Activated naive CD8-positive, alpha-beta T cell treated with anti-CD3 and anti-CD28 coated beads for 36 hours (primary cell): ENCODE measurements at places on chromosomes 1 and 21. TPM values are rescaled to one million over a fixed set of nuclear protein-coding genes. Genes with fewer than 3 reads are reported as not detected.

DNA sequence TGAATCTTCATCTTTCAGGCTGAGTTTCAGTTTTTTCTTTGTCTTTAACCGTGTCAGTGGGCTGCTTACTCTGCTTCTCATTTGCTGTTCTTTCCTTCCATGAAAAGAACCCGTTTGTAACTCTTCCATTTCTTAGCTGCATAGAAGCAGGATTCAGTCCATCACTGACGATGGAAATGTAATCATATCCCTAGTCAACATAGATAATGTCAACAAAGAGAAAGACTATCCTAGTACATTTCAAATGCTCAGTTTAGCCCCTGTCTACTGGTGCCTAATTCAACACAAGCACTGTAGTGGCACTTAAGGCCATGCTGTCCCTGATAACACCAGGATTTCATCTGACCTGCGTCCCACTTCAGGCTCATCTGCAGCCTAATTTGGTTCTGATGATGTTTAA lies 376 bp downstream of the GBP1 start:
- no peak for DNase-seq

DNA sequence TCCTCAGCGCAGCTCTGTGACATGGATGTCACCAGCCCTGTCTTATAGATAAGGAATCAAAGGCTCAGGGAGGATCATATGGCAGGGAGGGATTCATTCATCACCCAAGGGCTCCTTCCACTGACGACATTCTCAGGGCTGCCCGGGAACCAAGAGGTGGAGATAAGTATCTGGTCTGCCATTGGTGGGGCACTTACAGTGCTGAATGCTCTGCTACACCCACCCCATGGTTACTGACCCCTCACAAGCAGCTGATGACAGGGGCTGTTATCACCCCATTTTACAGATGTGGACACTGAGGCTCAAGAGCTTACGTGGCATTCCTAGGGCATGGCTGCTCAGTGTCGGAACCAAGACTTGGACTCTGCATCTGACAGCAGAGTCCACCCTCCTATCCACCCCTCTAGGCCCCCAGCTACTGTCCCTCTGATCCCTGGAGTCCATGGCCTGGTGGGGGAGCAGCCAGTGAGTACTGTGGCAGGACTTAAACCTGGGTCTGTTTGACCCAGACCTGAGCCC lies 155.1 kb downstream of the PTPRU start:
- no peak for DNase-seq

- DNase-seq = no peak
Measured at GRCh38 chr1:175783126-175783722, 39.8 kb upstream of the TNR start.

DNA sequence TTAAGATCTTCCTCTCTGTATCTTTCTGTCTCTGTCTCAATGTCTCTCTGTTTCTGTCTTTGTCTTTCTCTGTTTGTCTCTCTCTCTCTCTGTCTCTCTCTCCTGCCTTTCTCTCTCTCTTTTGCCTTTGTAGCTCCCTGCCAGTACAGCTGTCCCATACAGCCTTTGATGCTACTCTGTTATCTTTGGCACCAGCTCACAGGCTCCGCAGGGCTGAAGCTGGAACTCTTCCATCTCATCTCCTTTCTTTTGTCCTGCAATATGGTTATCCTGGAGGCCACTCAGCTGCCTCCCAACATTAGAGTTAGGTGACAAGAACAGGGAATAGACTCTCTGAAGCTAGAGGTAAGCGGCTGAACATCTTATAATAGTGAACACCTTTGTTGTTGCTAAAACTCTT lies 354.3 kb upstream of the NEGR1 start:
- no peak for DNase-seq

GRCh38 chr21:32748529-32748928 lies 20.7 kb upstream of the SYNJ1 start:
- no peak for DNase-seq

DNA sequence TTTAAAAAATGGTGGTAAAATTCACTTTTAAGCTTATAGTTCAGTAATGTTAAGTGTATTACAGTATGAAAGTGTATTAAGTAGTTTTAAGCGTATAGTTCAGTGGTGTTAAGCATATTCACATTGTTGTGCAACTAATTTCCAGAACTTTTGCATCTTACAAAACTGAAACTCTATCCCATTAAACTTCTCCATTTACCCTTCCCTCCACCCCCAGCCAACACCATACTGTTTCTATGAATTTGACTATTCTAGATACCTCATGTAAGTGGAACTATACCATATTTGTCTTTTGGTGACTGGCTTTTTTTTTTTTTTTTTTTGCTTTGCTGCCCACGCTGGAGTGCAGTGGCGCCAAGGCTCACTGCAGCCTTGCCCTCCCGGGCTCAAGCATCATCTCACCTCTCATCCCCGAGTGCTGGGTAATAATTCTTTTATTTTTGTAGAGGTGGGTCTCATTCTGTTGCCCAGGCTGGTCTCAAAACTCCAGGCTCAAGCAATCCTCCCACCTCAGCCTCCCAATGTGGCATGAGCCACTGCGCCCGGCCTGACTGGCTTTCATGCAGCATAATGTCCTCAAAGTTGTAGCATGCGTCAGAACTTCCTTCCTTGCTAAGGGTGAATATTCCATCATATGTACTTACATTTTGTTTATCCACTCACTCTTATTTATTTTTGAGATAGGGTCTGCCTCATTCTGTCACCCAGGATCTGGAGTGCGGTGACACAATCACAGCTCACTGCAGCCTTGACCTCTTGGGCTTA lies 45.1 kb upstream of the BMP8B start:
- no peak for DNase-seq

- no peak for DNase-seq
Measured at GRCh38 chr1:176989023-176989422, 175.5 kb downstream of the ASTN1 start.

DNA sequence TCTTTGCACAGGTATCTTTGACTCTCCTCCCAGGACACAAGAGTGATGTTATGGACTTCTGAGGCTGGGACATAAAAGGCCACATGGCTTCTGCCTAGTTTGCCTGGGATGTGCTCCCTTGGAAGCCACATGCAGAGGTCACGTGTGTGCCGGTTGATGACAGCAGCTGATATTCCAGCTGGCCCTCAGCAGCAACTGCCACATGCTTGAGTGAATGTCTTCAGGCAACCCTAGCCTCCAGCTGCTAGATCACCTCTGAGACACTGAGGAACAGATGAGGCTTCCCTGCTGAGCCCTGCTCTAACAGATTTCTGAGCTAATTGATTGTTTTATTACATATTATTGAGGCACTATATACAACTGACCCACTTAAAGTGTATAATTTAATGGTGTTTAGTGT lies 11.6 kb upstream of the AKR7A3 start:
- no peak for DNase-seq

- no peak for DNase-seq
Measured at GRCh38 chr1:11383553-11384169, 95.3 kb upstream of the DISP3 start.

DNA sequence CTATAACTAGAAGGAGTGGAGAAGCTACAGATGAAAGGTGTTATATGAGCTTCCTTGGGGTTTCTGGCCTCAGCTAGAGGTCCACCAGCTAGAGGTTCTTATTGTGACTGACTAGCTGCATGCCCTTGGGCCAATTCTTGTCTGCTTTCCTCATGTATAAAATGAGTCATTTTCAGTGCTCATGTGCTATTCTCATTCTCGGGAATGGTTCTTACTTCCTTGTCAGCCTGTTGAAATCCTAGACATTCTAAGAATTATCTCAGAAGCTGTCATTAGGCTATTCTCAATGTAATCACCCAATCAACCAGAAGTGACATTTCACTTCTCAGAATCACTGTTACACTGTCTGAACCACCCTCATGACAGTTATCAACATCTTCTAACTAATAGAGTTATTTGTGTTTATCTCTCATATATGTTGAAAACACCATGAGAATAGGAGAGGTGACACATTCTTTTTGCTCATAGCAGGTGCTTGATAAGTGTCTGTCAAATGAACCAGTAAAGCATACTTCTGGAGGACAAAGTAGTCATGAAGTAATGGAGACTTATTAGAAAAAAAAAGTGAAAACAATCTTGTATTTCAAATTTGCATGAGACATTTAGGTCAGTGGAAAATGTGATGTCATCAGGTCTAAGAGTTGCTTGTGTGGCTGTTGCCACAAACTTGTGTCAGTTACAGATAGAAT lies 122.8 kb upstream of the IVNS1ABP start:
- DNase-seq = peak; percentile 52

DNA sequence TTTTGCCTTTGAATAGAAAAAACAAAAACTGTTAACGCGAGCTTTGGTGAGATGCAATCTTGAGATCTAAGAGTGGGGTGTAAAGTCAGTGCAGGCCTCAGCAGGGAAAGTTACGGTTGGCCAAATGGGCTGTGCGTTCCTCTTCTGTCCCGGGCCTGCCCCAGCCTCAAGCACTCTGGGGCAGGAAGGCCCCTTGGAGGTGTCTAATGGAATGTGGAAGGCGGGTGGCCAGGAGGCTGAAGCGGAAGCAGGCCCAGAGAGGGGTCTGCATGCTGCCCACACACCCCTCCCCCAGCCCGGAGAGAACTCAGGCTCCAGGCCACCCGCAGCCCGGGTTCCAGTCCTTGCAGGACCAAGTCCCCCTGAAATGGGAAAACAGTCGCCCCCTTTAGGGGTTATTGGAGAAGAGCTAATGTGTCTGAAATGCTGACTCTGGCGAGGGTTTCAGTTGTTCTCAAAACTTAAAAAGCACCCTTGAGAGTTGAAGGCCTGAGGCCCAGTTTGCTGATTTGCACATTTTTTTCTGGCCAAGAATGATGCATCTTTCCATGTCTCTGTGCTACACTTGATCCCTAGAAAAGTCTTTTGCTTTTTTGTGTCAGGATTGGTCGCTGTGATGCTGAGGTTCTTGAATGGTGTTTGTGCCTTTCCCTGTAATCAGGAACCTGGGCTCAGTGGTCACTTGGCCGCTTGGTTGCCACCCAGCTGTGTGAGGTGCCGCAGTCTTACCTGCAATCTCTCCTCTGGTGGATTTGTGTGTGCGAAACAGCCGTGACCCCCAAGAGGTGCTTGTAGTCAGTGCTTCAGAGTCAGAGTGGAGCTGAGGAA lies 2.0 kb downstream of the COL18A1 start:
- DNase-seq = no peak

GRCh38 chr21:42264245-42265195 lies 45.6 kb downstream of the ABCG1 start:
- DNase-seq = no peak

DNA sequence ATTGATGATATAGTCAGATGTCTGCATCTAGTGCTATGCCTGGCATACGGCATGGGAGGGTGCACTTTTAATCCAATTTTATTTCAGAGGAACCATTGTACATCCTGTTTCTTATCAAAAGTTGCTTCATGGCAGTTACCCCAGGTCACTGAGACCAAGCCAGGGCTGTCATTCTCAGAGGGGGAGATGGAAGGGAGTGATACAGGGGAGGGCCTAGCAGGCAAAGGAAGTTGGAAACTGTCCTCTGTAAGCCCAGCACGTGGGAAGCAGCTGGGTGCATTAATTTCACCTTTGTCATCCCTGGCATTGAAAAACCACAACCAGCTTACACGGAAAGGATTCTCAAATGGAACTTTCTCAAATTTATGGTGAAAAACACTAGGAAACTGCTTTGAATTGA lies 458.7 kb upstream of the ADAMTS5 start:
- no peak for DNase-seq

- no peak for DNase-seq
Measured at GRCh38 chr1:234656944-234657654, 47.1 kb upstream of the IRF2BP2 start.

- no peak for DNase-seq
Measured at GRCh38 chr1:16386454-16387113, 19.5 kb downstream of the SZRD1 start.

- no peak for DNase-seq
Measured at GRCh38 chr1:27314169-27314568, 7.8 kb upstream of the TMEM222 start.

- no peak for DNase-seq
Measured at GRCh38 chr1:50421768-50422674, 1.2 kb downstream of the DMRTA2 start.

DNA sequence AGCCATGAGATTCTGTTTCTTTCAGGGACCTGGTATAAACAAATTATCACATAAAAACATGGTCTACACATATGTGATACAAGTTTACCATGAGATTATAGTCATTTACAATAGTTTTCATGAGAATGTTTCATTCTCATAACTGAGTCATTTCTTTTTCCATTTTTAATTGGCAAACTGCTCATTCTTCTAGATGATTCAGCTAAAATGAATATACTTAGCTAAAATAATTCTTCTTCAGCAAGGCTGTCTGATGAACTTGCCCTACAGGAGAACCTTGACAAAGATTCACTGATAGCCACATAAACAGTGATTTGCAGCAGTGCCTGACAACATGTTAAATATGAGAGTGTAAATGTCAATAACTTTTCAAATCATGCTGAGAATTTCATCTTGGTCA lies 253.2 kb downstream of the FMN2 start:
- no peak for DNase-seq

GRCh38 chr1:37305108-37305507 lies 169.3 kb upstream of the ZC3H12A start:
- DNase-seq = no peak

DNA sequence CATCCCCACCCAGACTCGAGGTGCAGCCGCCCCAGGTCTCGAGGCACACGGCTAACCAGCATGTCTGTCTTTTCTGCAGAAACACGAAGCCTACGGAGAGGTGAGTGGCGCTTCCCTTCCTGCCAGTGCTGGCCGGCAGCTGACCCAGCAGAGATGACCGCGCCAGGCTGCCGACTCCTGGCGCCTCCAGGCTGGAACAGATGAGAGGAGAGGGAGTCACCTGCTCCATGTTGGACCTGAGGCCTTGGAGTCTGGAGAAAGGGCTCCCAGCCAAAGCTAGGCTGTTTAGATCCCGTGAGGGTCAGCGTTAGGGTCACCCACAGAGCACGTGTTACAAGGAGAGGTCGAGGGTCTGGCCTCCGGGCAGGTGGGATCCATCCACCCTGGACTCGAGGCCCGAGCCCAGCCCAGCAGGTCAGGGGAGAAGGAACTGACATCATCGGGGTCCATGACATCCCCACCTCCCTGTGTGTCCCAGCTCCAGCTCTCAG lies 14.9 kb downstream of the COL6A2 start:
- DNase-seq = no peak

DNA sequence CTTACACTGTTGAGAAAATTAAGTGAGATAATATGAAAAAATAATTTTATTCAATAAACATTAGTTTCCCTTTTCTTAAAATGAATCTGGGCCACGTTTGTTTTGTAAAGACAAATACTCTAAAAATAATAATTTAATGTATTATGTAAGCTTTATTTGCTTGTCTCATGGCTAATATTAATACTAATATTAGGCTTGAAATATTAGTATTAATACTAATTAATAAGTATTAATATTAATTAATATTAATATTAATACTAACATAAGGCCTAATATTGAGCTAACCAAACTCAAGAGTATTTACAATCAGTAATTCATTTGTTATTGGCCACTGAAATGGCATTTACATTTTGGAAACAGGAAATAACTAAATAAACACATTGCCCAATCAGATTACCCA lies 280.1 kb upstream of the ESRRG start:
- no peak for DNase-seq

- DNase-seq = no peak
Measured at GRCh38 chr1:204990059-204990664, 52.9 kb upstream of the CNTN2 start.

GRCh38 chr21:40985370-40985769 lies 138.4 kb upstream of the DSCAM start:
- no peak for DNase-seq

The MANEAL gene
- 1.5 TPM for total RNA-seq

The LDLRAD1 gene
- total RNA-seq = not detected

The OR2T29 gene
- not detected for total RNA-seq

The RCAN1 gene
- 11.5 TPM for total RNA-seq

The KRTAP21-1 gene
- total RNA-seq = not detected

The KCNH1 gene
- total RNA-seq = not detected

The IGSF21 gene
- total RNA-seq = not detected

The FCRL6 gene
- not detected for total RNA-seq

The CAPN9 gene
- not detected for total RNA-seq
